ENCODE measurements at places on chromosomes 3 and 15. TPM values are rescaled to one million over a fixed set of nuclear protein-coding genes. Genes with fewer than 3 reads are reported as not detected.

CPN2 gene
- not detected for total RNA-seq

TMC3 gene
- total RNA-seq, result not detected

GRCh38 chr3:39398700-39399099, 7.8 kb upstream of the RPSA start:
- DNase-seq, result no peak

DNA sequence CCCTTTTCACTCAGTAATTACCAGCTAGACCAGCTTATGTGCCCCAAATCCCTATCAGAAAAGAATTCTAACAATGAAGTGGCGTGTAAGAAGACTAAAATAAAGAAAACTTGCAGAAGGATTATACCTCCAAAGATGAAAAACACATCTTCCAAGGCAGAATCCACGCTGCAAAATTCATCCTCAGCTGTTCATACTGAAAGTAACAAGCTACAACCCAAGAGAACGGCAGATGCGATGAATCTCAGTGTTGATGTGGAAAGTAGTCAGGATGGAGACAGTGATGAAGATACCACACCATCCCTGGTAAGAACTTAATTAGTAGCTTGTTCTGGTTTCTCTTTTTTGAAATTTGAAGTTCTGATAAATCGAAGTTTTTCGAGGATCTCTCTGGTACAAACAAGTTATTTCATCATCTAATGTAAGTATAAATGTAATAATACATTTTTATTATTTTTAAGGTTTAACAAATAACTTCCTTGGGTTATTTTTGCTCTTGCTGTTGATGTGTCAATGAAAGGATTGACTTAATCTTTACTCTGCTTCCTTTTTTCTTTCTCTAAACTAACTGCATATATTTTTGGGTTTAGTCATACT, 1.4 kb downstream of the WDR76 start:
- no peak for DNase-seq

DNA sequence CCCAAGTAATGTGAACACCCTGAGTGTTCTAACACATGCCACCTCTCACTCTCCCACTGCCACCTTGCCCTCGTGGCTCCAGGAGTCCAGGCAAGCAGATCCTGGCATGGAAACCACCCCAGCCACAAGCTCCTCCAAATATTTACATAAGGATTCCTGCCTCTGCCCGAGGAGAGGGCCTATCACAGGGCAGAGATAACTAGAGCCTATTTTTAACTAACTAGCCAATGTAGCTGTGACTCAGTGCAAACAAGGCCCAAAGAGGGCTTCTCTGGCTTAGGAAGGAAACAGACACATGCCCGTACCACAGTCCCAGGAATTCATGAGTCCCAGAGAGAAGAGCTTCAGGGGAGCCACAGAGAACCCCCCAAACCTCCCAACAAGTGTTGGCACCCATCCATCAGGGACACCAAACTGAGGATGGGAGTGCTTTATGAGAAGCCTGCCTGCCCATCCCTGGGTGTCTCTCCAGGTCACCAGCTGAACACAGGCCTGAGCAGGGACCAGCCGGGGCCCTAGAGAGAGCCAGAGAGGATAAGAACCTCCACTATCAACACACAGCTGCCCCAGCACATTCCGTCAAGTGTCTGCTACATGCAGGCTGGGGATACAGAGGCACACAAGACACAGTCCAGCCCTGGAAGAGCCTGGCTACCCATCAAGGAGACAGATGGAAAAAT, 9.2 kb downstream of the FYCO1 start:
- peak; percentile 90 for DNase-seq

GRCh38 chr15:84949043-84949442, 32.6 kb upstream of the PDE8A start:
- DNase-seq, result no peak

- DNase-seq, result no peak
Measured at GRCh38 chr15:72857331-72858063, 73.9 kb upstream of the ADPGK start.

DNA sequence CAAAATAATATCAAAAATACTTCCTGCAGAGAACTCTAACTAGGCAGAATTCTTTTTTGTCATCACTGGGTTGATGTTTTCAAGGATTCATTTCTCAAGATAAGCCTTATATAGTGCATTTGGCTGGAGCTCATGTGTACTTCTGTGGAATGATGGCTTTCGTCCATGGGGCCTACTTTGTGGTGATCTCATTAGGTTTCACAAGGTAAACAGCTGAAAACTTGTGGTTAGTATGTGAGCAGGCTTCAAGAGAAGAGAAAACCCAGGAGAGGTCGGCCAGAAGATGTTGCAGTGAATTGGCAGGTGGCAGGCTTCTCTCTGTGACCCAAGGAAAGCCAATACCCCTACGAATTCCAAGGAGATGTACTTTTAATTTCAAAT, 121.4 kb upstream of the PHLDB2 start:
- DNase-seq, result peak; percentile 84

DNA sequence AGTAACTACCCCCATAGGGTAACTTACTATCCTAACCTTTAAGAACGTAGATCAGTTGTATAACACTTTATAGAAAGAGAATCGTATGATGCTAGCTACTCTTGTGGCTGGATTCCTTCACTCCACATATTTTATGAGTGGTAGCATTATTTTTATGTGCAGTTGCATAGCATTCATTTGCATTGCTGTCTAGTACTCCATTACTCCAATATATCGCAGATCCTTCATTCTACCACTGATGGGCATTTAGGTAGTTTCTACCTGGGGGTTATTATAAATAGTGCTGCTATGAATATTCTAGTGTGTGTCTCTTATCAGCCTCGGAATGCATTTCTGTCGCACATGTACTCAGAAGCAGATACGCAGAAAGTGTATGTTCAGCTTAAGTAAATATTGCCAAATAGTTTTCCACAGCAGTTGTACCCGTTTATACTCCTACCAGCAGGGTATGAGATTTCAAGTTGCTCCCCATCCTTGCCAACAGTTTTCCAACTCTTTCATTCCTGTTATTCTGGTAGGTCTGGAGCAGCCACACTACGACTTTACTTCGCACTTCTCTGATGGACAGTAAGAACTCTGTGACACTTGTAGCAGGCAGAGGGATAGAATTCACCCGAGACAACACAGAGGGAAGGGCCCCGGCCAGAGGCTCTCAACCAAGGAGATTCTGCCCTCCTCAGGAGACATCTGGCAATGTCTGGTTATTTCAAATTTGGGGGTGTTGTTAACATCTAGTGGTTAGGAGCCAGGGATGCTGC, 9.8 kb upstream of the VGLL4 start:
- DNase-seq, result no peak

GRCh38 chr3:60555686-60556354, 695.4 kb downstream of the FHIT start:
- DNase-seq, result peak; percentile 86
